ENCODE measurements at places on chromosomes 7 and 10.

- DNase-seq: no peak
Measured at GRCh38 chr7:101442426-101443070, 79.9 kb downstream of the COL26A1 start.

GRCh38 chr10:25357269-25357668 lies 182.5 kb downstream of the GPR158 start:
- DNase-seq: no peak

DNA sequence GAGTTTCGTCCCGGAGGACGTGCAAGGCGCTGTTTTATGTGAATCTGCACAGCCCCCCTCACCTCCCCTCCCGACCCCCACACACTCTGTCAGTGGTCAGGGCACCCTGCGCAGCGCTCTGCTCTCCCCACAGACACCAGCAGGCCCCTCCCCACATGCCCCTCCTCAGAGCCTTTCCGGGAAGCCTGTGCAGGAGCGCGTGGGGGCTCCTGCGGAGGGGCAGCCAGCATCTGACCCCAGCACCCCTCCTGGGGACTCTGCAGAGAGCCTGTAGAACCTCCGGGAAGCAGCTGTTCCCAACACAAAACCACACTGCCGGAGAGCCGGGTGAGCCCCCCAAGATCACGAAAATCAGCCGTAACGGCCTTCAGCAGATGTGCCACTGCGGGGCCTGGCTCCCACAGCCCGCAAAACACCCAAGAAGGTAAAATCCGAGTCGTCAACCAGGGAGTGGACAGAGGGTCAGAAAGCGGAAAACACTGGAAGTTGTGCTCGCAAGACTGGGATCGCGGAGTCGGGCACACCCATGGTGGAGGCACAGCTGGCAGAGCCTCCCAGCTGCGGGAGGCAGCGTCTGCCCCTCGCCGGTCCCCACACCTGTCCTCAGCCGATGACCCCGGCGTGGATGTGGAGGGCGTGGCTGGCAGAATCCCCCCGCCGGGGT lies 53.8 kb upstream of the PDGFA start:
- DNase-seq: no peak

DNA sequence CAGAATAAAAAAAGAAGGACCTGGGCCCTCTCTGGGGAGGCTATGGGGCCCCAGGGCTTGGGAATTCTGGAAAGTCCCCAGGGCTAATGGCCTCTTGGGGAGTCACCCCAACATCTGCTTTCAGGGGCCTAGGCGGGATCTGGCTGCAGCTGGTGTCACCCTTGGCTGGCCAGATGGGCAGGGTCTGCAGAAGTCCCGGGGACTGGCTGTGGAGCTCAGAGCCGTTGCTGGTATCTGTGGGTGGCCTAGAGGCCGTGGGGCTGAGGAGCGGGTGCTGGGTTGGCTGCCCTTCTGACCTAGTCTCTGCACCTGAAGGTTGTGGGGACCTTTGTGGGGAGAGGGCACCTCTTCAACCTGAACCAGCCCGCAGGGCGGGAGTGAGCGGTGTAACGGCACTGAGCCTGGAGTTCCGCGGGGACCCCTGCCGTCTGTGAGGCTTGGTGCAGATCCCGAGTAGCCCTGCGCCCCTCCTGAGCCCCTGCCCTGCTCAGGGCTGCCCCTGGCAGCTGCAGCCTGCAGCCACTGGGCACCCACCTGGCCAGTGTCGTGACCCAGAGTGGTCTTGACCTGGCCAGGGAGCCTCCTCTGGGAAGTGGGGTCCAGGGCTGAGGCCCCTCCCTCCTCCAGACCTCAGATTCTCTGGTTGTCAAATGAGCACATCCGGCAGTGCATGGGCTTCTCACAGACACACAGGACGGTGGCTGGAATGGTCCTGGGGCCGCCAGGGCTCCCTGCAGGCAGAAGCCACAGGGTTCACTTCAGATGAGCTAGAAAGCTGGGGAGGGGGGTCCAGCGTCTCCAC lies 51.5 kb downstream of the UNCX start:
- DNase-seq: no peak

DNA sequence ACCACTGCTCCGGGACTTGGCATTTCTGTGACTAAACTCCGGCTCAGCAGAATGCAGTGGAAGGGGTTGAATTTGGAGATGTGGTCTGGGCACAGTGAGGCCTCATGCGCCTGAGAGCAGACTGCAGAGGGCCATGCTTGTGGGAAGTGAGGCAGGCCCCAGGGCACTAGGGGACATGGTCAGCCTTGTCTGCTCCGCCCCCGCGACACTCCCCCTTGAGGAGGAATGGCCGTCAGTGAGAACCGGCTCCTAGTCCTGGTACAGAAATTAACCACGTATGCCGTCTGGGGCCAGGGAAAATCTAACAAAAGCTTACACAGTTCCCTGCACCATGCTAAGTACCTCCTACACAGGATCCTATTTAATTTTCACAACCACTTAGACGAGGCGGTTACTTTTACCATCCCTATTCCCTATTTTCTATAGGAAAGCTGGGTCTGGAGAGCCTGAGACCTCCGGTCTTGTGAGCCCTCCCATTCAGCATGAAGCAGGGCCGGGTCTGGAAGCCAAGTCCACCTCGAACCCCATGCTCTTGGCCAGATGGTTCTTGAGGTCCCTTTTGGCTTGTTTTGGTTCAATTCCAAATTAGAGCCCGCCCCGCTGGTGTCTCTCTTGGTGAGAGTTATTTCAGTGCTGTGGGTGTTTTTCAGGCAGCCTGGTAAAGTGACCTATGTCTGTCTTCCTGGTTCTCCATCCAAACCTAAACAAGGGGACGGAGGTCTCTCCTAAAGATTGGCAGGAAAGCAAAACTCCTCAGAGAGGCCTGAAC lies 87.7 kb upstream of the PITRM1 start:
- DNase-seq: no peak

- no peak for DNase-seq
Measured at GRCh38 chr7:55570939-55571338, 1.4 kb downstream of the VOPP1 start.

DNA sequence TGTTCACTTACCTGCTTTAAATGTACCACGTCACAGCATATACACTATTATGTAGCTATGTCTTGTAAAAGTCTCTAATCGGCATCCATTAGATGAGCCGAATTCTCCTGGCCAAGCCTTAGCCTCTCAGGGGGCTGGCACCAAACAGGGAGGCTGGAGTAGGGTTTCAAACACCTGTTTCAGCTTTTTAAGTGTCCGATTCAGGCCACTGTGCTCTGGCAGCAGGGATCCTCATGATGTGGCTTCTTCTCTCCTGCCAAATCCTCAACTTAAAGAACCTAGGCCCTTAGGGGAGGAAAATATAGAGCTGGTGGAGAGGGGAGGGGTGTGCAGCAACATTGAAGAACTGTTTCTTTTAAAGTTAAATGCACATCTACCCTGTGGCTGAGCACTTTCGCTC lies 68.5 kb upstream of the NFKB2 start:
- no peak for DNase-seq

- DNase-seq: no peak
Measured at GRCh38 chr10:47409866-47410256, 25.8 kb upstream of the ZNF488 start.

GRCh38 chr10:100184426-100184825 lies 1.4 kb downstream of the ERLIN1 start:
- no peak for DNase-seq
